ENCODE measurements at places on chromosomes 12 and 14.

- DNase-seq, result no peak
These were observed 6.0 kb downstream of the FBXW8 start for GRCh38 chr12:116916714-116917114.

DNA sequence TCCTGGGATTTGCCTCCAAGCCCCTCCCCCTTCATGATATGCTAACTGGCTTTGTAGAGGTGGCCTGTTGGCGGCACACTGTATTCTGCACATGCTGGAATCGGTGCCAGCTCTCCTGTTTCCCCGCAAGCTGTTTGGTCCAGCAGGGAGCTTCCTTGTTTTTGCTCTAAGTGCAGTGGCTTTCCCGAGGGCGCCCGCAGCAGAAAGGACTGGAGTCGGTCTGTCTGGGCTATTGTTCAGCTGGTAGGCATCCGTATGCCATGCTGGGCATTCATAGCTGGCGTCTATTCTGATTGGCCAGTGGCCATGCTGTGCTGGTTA, 88.9 kb upstream of the MED13L start:
- no peak for DNase-seq

DNA sequence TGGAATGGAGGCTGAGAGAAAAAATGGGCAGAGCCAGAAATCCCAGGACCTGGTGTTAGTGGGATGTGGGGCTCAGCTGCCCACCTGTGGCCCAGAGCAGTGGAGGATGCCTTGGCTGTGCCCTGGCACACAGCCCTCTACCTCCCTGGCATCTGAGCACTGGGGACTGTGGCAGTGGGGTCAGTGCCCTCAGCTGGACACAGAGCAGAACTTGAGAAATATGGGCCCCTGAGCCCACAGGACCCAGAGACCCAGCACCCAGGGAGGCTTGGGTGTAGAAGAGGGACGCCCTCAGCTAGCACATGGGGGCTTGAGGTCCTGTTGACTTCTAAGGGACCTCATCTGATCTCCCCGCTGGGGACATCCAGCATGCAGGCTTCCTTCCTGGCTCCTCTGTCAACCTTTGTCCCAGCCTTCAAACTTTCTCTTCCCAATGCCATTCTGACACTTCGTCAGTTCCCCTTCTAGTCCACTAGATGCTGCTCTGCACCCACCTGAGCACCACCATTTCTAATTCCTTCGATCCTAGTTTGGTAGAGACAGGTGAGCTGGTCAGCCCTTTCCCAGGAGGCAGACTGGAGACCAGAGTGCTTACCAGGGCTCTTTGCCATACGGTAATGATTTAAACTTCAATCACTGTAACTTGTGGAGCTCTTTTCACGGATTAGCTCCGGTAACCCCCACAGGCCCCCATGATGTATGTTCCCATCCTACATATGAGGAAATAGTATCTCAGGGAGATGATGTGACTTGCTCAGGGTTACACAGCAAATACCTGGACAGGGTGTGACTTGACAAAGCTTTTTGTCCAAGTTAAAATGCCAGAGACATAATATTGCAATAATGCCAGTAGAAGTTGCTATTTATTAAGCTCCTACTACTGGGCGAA, 143.7 kb downstream of the ASCL4 start:
- DNase-seq, result no peak

- DNase-seq, result peak; percentile 19
These were observed 3.0 kb downstream of the IFI27 start for GRCh38 chr14:94113490-94113889.

DNA sequence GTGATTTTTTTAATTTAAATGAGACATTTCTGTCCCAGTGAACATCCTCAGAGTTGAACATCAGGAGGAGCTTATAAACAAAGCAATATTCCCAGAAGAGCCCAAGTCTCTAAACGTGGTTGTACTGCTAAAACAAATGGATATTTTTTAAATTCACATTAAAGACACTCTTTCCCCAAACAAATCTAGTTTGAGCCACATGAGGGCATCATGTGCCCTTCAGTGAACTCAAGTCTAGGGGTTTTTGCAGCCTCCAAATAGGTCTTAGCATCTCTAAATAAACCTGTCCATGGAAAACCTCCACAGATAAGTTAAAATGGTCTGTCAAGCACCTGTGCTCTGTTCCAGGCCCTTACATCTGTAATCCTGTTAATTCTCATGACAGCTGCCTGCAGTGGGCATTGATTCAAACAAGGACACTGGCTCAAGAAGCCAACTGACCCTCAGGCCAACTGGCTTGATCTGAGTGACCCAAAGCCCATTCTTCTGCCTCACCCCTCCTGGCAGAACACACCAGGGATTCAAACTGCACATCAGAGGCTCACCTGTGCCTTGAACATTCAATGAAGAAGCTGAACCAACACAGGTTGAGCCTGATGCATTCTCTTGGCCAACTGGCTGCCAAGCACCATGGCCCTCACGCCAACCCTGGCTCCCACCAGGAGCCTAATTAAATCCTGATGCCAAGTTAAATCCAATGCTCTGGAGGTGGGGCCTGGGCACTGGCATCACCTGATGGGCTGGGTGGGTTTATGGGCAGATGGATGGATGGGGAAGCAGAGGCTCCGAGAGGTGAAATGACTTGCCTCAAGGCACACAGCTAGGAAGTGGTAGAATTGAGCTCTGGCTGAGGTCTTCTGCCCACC, 8.6 kb downstream of the ISCU start:
- no peak for DNase-seq

DNA sequence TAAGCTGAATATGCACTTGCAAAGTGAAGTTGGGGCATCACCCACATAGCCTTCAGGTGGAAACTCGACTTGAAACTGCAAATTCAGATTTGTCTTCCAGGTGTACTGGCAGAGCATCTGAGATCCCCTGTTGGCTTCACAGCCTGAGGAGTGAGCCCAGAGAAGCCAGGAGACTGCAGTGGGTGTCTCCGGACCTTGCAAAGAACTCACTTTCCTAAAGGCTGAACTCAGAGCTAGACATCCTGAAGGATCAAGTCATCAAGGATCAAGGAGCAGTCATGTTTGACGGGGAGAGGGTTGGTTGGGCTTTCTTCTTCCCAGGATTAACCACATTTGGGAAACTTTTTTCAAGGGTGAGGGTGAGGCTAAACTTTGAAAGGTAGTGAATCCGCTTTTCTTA, 9.1 kb upstream of the HOXC13 start:
- DNase-seq, result no peak

- DNase-seq, result no peak
These were observed 68.7 kb downstream of the SLC16A7 start for GRCh38 chr12:59664495-59664894.

GRCh38 chr12:102249079-102249841, 51.6 kb upstream of the PMCH start:
- no peak for DNase-seq

GRCh38 chr12:130164216-130164542, 1.9 kb downstream of the FZD10 start:
- DNase-seq, result no peak
